Stimulated activated CD4-positive, alpha-beta T cell treated with anti-CD3 and anti-CD28 coated beads, Interleukin-4, amount 100 ng/mL, for 48 hours (primary cell): ENCODE measurements at places on chromosomes 7 and 10.

- no peak for DNase-seq
These were observed 2.8 kb downstream of the CAMK2G start for GRCh38 chr10:73871295-73872189.

DNA sequence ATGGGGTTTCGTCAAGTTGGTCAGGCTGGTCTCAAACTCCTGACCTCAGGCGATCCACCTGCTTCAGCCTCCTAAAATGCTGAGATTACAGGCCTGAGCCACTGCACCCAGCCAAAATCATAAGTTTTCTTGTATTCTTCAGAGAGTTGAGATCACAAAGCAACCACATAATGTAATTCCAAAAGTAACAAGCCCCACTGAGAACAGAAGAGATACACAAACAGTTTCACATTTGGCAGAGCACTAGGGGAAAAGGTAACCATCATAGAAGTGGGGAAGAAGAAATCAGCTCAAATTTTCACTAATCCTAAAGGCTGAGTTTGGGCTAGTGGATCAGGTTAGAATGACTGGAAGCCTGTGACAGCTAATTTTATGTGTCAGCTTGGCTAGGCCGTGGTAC, 5.4 kb upstream of the CEP41 start:
- DNase-seq = no peak

DNA sequence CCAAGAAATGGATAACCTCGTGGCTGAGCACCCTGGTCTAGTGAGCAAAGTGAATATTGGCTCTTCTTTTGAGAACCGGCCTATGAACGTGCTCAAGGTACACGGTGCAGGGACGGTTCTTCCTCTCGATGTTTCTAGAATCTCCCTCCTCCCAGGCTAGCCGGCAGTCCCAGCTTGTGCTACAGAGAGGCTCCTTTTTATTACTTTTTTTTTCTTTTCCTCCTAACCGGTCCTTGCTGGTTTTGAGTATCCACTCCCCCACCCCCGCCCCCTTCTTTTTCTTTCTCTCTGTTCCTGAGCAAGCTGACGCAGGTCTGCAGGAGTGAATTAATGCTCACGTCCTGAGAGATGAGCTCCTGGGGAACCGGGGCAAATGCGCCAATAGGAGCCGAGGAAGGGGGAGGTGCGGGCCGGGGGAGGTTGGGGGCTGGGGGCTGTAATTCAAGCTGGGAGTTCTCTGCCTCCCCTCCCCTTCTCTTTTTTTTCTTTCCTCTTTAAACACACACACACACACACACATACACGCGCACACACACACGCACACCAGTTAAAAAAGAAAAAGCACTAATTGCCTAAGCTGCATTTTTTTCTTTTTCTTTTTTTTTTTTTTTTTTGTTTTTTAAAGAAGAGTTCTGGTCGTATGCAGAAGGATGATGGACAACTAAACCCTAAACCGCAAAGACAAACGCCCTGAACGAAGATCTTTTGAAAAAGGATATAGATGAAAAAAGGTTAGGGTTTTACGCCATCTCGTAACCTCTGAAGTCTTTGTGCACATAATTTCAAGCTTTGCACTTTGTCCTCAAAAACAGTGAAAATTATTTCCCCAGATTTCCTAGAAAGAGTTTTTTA, 6.6 kb downstream of the CPA2 start:
- no peak for DNase-seq

DNA sequence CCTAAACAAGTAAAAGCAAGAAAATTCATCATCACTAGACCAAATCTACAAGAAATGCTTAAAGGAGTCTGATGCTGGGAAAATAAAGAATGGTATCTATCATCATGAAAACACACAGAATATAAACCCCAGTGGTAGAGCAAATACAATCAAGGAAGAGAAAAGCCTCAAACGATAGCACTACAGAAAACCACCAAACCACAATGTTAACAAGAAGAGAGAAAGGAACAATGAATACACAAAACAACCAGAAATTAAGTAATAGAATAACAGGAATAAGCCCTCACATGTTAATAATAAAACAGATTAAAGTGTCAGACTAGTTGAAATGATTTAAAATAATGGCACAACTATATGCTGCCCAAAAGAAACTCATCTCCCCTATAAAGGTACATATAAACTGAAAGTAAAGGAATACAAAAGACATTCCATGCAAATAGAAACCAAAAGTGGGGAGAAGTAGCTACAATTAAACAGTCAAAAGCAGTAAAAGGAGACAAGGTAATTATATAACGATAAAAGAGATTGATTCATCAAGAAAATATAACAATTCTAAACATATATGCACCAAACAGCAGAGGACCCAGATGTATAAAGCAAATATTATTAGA, 77.3 kb downstream of the JMJD1C start:
- DNase-seq = no peak

- DNase-seq = no peak
These were observed 70.5 kb downstream of the ZNF22 start for GRCh38 chr10:45071043-45071813.

DNA sequence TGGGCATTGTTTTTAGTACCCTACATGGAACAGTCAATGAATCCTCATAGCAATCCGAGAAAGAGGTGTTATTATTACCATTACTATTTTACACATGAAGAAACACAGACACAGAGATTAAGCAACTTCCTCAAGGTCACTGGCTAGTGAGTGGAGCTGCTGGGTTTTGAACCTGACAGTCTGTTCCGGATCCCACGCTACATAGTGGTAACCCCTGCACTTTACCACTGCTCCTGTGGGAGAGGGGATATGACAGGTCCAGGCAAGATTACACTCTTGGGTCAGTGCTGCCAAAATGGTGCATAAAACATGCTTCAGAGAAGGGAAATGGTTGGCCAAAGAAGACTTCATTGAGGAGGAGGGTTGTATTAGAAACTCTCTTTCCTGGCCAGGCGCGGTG, 185.7 kb downstream of the XPNPEP1 start:
- no peak for DNase-seq

DNA sequence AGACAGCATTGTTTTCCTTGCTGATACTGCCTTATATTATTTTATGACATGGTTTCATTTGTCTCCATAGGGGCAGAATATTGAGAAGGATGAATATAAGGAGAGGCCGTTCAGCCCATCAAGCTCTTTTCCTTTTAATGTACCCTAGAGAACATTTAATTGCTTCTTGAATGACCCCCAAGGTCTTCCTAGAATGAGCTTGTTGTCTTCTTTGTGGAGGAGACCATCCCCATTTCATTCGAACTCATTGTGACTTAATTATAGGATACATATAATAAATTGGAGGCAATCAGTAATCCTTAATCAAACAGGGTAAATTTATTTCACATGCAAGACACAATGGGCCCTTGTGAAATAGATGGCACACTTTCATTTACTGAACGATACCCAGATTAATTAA, 231.3 kb downstream of the MDFIC start:
- DNase-seq = no peak

DNA sequence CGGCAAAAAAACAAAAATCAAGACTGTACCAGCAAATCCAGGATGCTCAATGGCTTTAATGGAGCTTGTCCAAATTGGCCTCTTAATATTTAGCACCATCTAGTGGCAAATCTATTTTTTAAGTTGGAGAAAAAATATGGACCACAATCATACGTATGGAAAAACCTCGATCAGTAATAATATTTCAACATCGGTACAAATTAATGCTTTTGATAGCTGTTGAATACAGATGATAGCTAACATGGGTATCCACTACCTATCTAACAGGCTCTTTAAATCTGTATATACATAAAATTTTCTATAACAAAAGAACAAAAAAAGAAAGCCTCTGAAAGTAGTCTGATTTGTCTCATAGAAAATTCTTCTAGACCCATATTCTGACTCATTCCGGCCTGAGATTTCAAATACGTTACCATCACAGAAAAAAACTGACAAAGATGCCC, 29.2 kb downstream of the COA1 start:
- DNase-seq = no peak

DNA sequence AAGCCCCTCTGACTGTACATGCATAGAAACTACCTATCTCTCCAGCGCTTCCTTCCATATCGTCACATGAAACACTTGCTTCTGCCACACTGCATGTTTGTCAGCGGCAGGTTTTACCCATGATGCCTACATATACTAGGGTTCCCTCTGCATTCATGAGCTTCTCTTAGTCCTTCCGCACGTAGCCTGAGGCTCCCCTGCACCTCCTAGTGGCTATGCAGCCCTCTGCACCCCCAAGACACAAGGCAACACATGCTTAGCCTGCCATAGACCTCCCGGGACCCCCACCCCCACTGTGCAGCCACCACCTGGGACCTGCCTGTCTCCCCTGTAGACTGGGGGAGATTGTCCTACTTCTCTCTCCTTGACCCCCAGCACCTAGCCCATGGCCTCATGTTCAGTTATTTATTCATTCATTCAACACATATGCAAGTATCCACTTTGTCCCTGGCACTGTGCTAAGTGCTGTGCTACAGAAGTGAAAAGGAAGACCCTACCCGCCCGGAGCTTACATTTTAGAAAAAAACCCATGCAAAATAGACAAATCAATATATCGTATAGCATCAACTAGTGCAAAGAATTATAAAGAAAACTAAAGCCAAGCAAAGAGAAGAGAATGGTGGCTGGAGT, 23.5 kb downstream of the TMEM273 start:
- DNase-seq = peak; percentile 40

DNA sequence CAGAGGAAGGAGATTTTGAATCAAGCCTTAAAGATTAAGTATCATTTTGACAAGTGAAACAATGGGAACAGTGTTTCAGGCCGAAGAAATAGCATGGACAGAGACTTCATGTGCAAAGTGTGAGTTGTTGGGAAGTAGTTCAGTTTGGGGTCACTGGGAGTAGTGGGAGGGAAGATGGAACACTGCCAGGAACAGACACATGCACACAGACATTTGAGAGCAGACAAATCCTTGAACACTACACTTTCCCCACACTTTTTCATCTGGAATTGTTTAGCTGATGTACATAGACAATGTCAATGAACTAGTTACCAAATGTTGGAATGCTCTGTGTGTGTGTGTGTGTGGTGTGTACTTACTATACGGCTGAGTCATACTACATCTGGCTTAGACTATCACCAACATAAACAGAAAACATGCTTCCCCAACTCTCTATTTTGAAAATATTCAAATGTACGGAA, 52.4 kb upstream of the LRRC17 start:
- DNase-seq = no peak

DNA sequence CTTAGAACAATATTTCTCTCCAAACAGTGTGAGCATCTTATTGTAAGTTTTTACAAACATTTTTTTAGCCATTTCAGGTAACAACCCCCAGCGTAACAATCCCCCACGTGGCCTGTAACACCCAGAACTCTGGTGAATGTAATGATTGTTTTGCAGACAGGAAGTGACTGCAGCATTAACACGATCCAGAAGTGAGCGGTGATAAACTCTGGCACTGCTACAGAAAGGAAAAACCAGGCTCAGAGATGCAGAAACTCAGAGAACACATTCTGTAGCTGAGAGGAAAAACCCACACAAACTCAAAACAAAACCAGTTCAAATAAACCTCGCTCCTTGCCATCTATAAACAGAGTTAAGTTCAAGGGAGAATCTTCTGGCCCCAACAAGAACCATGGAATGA, 285.7 kb downstream of the FGFR2 start:
- DNase-seq = no peak
